CD8-positive, alpha-beta T cell (primary cell): ENCODE measurements at places on chromosomes 16 and 17. TPM values are rescaled to one million over a fixed set of nuclear protein-coding genes. Genes with fewer than 3 reads are reported as not detected.
A peak's percentile ranks its signal among the peaks of the same experiment; 100 is the strongest.

- DNase-seq, result no peak
These were observed 218.7 kb upstream of the AXIN2 start for GRCh38 chr17:65780111-65780510.

GRCh38 chr17:44971776-44972483, 3.8 kb upstream of the C1QL1 start:
- peak; percentile 50 for DNase-seq

- no peak for DNase-seq
These were observed 73.1 kb upstream of the MAF start for GRCh38 chr16:79673635-79674034.

DNA sequence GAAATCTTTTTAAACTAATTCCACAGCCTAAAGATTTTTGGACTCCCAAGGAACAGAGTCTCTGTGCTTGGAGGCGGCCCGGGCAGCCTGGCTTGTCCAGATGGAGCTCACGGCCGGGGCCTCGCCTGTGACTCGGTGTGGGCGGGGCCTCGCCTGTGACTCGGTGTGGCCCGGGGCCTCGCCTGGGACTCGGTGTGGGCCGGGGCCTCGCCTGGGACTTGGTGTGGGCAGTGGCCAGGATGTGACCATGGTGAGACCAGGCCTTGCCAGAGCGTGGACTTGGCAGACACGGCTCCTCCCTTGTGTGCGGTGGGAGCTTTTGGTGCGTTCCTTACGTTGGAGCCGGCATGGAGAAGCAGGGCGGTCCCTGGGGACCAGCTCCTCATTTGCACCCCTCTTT, 92.3 kb downstream of the METRNL start:
- no peak for DNase-seq

- DNase-seq, result no peak
These were observed at the start of gene CTRB2 for GRCh38 chr16:75206749-75207451. TSS of gene CTRB2 (minus strand) at chr16:75207161. CDS start at chr16:75207141, 20 bp downstream.

DNA sequence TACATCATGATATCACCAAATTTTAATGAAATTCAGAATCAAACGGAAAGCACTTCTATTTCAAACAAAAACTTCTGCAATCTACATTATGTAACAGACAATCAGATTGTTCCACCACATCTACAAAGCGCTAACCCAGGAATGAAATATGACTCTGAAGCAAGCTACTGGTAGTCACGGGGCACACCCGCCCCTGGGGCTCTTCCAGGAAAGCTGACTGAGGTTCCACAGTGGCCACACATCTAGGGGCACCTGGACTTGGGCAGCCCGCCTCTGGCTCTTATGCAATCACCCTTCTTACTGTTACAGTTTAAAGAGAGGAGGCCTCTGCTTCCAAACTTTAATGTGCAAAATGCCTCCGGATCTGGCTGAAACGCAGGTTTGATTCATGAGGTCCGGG, 27.5 kb downstream of the ZCCHC14 start:
- no peak for DNase-seq

GRCh38 chr17:1779571-1780131, 17.8 kb downstream of the SERPINF1 start:
- DNase-seq, result no peak

- no peak for DNase-seq
These were observed 2.9 kb downstream of the CCDC154 start for GRCh38 chr16:1441391-1441829.

DNA sequence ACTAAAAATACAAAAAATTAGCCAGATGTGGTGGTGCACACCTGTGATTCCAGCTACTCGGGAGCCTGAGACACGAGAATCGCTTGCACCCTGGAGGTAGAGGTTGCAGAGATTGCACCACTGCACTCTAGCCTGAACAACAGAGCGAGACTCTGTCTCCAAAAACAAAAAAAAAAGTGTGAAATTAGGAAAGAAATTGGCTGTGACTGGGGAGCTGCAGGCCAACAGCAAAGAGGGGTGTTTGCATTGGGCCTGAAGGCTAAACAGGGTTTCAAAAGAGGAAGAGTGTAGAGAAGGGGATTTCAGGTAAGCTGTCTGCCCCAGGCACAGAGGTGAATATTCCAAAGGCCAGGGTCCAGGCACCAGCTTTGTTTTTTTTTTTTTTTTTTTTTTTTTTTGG, 9.4 kb downstream of the BMERB1 start:
- DNase-seq, result no peak

DNA sequence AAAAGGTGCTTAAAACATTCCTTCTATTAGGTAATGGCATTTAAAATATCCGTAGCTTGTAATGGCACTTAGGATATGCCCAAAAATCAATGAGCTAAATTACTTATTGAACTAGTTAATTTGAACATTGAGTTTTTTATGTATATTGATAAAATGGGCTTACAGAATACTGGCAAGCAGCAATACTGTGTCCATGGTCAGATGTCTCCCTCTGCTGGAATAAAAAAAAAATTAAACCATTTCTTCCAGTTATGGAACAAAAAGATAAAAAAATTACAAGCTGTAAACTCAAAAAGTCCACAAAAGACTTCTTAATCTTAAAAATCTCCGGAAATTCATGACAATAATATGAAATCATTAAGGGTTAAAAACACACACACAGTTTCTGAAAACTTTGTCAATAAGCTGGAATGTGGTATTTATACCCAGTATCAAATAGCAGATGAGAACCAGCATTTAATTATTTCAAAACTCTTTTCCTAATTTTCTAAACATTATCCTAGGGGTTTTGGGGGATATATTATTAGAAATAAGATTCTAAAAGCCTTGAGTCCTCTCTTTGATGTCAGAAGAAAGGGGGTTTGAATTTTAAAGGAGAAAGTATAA, 21.5 kb upstream of the PSMD7 start:
- no peak for DNase-seq

DNA sequence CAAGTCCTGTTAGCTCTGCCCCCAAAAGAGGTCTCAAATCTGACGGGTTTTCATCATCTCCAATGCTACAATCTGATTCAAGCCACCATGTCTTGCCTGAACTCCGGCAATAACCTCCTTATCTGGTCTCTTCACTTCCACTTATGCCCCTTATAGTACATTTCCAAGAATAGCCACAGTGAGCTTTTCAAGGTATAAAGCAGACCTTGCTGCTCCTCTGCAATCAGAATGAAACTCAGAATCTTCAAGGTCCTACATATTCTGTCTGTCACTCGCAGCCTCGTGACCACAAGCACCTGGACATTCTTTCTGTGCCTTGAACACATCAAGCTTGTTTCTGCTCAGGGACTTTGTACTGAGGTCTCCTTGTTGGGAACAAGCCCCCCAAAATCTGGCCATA, 84.7 kb downstream of the YPEL2 start:
- no peak for DNase-seq

- no peak for DNase-seq
These were observed 102.6 kb downstream of the NTN1 start for GRCh38 chr17:9123594-9124553.

DNA sequence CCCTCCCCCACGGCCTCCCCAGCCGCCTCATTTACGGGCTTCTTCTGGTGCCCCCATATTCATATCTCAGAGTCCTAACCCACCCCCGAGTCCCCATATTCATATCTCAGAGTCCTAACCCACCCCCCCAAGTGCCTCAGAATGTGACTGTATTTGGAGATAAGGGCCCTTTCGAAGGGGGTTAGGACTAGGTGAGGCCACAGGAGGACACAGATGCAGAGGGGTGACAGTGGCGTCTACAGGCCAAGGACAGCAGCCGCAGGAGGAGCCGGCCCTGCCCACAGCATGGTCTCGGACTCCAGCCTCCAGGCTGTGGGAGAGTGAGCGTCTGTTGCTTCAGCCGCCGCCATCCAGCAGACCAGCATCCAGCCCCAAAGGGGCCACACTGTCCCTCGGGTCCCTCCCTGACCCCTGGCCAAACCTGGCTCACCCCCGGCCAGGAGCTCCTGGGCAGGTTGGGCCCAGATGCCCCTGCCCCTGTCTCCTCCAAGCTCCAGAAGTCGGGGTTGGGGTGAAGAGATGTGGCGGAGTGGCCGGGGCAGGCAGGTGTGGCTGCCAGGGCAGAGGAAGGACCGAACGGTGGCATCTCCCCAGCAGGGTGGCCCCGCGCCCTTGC, 25.5 kb downstream of the CACNA1H start:
- no peak for DNase-seq

DNA sequence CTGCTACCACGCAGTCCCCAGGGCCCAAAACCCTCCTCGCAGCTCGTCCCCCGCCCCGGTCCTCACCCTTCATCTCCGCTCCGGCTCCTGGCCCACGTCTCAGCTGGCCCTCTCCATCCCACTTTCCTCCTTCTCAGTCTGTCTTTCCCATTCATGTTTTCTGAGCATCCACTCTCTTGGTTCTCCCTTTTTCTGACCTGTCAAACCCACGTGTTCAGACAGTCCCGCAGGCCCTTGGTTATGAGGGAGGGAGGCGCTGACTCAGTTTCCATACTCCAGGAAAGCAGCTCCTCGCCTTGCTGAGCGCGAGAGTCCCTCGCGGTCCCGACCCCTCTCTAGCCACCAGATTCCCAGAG, 392 bp upstream of the HID1 start:
- DNase-seq, result no peak

DNA sequence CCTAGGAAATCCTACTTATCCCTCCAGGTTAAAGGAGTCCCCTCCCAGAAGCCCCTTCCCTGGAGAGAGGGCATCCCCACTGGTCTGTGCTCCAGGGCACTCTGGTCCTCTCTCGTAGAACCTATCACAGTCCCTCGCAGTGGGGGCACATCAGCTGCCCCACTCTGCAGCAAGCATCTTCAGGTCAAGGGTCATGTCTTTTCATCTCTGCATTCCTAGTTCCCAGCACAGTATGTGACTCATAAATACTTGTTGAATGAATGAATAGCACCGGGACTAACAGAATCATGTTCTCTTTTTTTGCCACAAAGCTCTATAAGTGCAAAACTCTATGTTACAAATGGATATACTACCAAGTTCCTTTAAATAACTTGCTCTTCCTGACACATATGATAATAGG, 36.0 kb downstream of the RNF157 start:
- DNase-seq, result no peak

DNA sequence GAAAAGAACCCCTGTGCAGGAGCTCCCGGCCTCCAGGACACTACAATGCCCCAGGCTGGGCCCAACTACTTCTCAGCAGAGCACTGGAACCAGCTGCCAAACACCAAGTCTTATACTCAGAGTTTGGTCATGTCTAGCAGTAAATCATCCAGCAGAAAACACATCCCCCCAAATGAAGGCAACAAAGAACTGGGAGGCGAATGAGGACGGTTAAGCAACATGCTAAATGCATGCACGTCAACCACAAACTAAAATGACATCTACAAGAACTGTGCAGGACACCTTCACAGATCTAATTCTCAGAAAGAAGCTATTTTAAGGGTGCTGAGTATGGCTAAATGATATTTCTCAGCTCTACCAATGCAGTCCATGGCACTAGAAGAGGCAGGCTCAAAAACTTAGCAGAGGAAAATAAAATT, 7.6 kb upstream of the IRX5 start:
- no peak for DNase-seq

GRCh38 chr17:33403194-33403593, 110.1 kb upstream of the ASIC2 start:
- no peak for DNase-seq

DNA sequence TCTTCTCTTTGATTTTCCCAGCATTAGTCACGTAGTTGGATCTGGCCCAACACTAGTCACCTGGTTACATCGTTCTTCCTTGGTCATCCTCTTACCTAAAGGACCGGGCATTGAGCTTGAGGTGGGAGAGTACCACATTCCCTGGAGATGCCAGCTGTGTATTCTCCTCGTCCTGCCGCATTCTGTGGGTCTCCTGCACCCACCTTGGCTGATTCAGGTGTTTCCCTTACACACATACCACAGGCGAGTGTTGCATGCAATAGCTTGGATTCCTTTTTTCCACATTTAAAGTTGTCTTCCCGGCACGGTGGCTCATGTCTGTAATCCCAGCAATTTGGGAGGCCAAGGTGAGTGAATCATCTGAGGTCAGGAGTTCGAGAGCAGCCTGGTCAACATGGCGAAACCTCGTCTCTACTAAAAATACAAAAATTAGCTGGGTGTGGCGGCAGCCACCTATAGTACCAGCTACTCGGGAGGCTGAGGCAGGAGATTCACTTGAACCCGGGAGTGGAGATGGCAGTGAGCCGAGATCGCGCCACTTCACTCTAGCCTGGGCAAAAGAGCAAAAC, 21.6 kb upstream of the CLEC18C start:
- DNase-seq, result no peak

DNA sequence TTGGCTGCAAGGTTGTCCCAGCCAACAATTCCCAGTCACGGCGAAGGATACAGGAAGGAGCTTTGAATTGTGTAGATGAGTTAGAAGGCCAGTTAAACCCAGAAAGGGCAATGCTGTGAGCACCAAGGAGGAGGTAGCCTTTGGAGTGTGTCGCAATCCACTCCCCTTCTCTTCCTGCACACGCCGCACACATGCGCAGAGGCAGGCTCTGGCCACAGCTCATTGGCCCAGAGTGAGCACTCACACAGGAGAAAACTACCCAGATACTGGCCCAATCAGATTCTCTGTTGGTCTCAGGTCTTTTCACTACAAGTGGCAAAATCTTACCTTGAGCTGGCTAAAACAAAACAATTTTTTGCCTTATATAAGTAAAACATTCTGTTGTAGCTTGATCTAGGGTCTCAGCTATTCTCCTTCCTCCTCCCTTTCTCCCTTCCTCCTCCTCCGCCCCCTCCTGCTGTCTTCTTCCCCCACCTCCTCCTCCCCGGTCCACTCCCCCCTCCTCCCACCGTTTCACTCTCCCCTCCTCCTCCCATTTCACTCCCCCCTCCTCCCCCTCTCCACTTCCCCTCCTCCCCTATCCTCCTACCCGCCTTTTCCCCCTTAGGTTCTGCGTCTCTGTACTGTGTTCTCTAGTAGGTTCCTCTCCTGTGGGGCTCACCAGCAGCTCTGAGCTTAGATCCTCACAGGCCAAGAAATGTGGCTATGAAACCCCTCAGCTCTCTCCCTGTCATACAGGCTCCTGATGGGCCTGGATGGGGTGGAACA, 344.9 kb downstream of the CPPED1 start:
- DNase-seq, result peak; percentile 59

GRCh38 chr16:12655537-12655936, 148.2 kb downstream of the CPPED1 start:
- no peak for DNase-seq

- peak; percentile 63 for DNase-seq
These were observed 1.0 kb downstream of the ZNRF1 start for GRCh38 chr16:74999609-75000480.

DNA sequence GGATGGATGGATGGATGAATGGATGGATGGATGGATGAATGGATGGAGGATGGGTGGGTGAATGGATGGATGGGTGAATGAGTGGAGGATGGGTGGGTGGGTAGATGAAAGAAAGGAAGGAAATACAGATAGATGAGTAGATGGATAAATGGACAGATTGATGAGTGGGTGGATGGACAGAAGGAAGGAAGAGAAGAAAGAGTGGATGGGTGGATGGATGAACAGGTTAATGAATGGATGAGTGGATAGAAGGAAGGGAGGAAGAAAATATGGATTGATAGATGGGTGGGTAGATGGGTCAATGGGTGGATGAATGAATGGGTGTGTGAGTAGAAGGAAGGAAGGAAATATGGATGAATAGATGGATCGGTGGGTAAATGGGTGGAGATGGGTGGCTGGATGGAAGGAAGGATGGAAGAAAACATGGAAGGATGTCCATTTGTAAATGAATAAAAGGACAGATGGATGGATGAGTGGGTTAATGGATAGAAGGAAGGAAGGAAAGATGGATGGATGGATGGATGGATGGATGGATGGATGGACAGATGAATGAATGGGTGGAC, 97.3 kb upstream of the TNRC6C start:
- no peak for DNase-seq

Gene AARSD1
- 87.6 TPM for total RNA-seq

Gene WFDC1
- not detected for total RNA-seq

Gene RAMP2
- total RNA-seq, result not detected

Gene KRTAP9-2
- total RNA-seq, result not detected

Gene EDC4
- total RNA-seq, result 154 TPM

Gene TCAP
- 5.2 TPM for total RNA-seq

Gene CCDC200
- total RNA-seq, result not detected

Gene ELP5
- total RNA-seq, result 39.0 TPM

Gene SLC6A2
- total RNA-seq, result not detected

Gene ROGDI
- total RNA-seq, result 7.9 TPM
